ENCODE measurements at places on chromosomes 7 and 10.

- no peak for DNase-seq
These were observed 1.7 kb downstream of the RASGEF1A start for GRCh38 chr10:43264965-43265798.

GRCh38 chr10:76282061-76283025 is 850.9 kb downstream of the LRMDA start:
- DNase-seq = no peak

GRCh38 chr7:93036807-93037206 is 81.0 kb downstream of the SAMD9 start:
- no peak for DNase-seq

DNA sequence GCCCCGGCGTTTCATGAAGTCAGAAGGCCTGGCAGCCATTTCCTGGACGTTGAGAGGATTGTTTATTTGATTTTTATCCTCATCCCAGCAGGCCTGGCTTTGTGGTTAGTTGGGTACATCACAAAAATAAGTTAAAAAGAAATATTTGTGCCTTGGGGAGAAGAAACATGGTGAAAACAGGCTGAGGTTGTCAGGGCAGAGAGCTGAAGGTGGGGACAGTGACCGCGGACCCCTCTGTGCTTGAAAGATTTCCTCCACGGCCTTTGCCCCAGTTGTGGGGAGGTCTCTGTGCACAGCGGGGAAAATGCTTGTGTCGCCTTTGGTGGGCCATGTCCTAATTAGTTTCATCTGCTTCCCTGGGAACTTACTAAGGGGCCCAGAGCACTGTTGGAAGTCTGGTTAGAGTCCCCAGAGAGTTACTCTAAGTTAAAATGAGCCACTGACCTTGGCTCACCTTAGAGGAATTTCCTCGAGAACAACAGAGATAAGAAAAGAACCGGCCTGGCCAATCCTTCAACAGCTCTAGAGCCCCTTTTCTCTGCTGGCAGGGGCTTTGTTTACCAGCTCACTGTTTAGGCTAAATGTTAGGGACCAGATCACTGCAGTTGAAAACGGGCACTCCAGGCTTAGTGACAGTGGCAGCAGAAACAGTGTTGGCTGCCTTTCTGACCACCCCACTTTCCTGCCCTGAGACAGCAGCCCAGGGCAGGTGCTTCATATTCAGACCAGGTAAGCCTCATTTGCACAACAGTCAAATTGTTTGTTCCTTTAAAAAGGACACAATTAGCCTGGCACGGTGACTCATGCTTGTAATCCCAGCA is 37.9 kb downstream of the CRCP start:
- peak; percentile 60 for DNase-seq

GRCh38 chr7:64463636-64464375 is 99.1 kb downstream of the ZNF680 start:
- no peak for DNase-seq

GRCh38 chr10:28242555-28243204 is 60.2 kb downstream of the MPP7 start:
- no peak for DNase-seq

GRCh38 chr10:117136391-117136975 is 1.6 kb downstream of the VAX1 start:
- no peak for DNase-seq

DNA sequence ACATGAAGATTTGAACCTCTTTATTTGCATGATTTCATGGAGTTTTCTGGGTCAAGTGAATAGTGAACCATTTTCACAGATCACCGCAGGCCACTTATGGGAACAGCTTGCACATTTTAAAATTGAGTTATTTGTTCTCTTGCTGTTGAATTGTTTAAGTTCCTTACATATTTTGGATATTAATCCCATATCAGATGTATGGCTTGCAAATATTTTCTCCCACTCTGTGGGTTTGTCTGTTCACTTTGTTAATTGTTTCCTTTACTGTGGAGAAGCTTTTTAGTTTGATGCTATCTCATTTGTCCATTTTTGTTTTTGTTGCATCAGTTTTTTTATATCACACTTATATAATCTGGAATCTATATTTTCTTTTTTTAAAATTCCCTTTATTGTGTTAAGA is 14.1 kb upstream of the ZC3HAV1L start:
- no peak for DNase-seq

DNA sequence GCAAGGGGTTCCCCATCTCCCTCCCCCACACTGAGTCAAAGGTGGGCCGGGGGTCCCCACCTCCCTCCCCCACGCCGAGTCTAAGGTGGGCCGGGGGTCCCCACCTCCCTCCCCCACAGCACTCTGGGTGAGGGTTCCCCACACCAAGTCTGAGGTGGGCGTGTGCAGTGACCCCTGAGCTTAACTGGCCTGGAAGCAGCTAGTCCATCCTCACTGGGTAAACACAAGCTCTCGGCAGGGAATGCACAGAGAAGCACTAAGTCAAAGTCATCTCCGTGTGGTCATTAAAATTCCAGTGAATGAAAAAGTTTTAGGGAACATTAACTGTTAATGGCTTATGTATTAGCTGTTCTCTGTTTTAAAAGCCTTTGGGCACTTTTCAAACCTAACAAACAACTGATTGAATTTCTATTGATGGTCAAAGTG is 43.7 kb upstream of the PRKAR1B start:
- no peak for DNase-seq

DNA sequence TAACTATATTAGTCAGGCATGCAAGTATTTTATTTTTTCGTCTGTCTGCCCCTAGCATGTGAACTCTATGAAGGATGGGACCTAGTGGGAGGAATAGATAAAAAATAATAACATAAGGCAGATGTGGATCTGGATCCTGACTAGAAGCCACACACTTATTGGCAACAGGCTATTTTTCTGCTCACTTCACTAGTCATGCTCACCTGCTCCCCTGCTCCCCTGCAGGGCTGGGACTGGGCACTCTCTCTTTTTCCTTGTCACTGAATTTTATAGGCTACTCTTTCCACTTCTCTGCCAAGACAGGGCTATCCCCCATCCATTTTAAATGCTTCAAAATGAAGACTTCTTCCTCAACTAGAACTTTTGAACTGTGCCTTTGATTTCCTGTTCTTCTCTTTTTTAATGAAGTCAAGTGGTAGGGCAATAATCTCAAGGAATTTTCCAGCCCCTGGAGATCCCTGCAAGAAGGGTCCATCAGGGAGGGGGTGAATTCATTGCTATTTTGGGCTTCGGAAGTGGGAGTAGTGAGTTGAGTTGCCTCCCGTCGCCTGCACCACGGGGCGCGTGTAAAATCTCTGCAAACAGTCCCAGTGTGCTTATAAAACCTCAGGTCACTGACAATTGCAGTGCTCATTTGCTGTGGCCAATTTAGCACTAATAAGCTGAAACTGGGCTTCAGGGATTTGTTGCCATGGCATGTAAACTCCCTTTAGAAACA is 156.7 kb upstream of the NPVF start:
- DNase-seq = no peak

DNA sequence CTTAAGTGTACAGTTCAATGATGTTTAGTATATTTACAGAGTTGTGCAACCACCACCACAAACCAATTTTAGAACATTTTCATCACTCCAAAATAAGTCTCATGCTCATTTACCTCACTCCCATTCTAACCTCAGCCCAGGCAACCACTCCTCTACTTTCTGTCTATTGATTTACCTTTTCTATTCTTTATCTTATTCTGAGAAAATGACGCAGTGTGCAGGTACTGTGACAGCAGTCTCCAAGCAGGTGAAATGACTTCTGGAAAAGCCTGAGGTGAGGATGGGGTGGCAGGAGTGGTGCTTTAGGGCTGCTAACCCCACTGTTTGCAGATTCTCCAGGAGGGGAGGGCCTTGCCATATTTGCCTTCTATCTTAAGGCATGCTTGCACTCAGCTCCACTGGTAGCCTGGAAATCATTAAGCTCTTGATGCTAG is 39.5 kb downstream of the GARS1 start:
- no peak for DNase-seq

DNA sequence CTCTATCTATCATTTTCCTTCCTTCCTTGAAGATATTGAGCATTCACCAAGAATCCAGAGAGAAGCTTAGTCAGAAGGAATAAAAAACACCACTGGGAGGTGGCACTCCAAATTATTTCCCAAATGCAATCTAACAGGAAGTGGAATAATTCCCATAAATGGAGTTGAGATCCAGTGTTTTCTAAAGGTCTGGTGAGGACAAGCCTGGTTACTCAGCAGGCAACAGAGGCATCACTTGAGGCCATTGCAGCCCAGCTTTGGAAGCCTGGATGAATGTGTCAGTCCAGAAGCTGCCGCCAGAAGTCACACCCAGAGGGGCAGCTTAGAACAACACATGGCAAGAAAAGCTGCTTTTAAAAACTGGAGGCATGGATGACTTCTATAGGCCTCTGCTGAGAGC is 288.9 kb upstream of the KLF6 start:
- peak; percentile 90 for DNase-seq

GRCh38 chr7:101164071-101164840 is 1.1 kb downstream of the VGF start:
- peak; percentile 39 for DNase-seq
